ENCODE measurements at places on chromosomes 7 and 10.

GRCh38 chr7:142901426-142902259 is 16.1 kb upstream of the TRPV6 start:
- no peak for DNase-seq

DNA sequence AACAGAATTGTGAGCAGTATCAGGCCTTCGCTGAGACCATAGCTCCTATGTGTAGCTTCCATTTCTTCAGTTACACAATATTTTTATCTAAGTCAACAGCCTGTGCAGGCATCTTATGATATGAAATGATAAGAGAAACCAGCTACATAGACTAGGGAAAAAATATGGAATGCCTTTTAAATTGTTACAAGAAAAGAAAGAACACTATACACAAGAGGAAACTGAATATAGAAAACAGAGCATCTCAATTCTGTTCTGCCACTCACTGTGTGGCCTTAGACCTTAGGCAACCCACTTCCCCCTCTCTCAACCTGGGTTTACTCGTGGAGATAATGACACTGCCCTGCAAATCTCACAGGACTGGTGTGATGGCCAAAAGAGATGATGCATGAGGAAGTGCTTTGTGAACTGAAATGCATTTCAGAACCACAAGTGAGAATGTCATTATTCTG is 132.9 kb downstream of the LRRN3 start:
- DNase-seq = no peak

DNA sequence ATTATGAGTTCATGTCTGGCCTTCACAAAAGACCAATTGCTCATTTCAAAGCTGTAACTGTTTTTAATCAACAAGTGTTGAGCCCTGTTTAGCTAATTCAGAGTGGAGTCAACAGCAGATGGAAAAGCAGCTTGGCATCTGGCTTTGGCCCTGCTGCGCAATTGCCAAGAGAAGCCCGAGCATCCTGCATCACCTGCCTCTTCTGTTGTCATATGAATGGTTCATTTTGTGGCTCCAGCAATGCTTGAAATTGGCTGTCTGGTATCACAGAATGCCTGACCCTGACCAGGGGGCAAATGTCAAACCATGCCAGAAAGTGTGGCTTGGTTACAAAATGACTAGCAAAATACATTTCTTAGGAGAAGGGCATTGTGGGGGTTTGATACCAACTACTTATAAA is 296.5 kb upstream of the PHF14 start:
- DNase-seq = no peak

GRCh38 chr7:158957510-158957906 is 101.2 kb downstream of the DYNC2I1 start:
- DNase-seq = no peak

DNA sequence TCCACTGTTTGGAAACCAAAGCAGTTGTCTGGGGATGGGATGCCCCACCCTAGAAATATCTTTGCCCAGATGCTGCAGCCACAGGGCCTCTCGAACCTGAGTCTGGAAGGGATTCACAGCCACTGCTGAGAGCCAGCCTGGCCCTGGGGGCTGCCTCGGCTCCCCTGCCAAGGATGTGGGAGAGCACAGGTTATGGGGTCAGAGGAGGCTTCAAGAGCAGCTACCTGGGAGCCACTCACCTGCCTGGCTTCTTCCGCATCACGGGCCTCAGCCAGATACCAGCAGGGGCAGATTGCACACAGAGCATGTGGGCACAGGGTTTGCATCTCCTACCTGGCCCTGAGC is 5.4 kb upstream of the PWWP2B start:
- no peak for DNase-seq

- DNase-seq = no peak
Measured at GRCh38 chr10:59108886-59109288, 67.6 kb upstream of the PHYHIPL start.

- DNase-seq = no peak
Measured at GRCh38 chr7:142298627-142299026, 40.8 kb upstream of the PRSS58 start.

DNA sequence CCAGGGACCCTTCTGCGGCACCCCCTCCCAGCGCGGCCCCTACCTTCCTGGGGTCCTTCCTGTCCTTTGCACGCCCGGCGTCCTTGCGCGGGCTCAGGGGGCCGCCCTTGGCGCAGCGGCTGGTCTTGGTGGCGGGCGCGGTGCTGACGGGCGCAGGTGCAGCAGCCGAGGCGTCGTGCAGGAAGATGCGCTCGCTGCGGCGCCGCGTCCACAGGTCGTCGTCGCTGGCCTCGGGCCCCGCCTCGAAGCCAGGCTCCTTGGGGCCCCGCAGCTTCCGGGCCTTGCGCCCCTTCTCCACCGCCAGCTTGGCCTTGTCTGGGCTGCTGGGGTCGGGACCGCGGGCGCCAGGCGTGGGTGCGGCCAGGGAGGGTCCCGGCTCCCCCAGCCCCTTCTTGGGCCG is 49.8 kb downstream of the SLC29A4 start:
- DNase-seq = no peak

GRCh38 chr7:40884241-40884640 is 749.4 kb downstream of the SUGCT start:
- no peak for DNase-seq

GRCh38 chr7:38481401-38481800 is 149.8 kb downstream of the AMPH start:
- no peak for DNase-seq

GRCh38 chr10:27153845-27154193 is 365 bp downstream of the YME1L1 start:
- no peak for DNase-seq

GRCh38 chr10:133278577-133279265 is 2.1 kb upstream of the ADAM8 start:
- DNase-seq = no peak

DNA sequence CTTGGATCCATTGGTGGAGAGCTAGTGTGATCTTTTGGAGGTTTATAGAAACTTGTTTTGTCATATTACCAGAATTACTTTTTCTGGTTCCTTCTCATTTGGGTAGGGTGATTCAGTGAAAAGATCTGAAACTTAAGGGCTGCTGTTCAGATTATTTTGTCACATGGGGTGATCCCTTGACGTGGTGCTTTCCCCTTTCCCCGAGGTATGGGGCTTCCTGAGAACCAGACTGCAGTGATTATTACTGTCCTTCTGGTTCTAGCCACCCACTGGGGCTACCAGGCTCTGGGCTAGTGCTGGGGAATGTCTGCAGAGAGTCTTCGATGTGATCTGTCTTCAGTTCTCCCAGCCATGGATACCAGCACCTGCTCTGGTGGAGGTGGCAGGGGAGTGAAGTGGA is 1030.0 kb downstream of the GRM8 start:
- DNase-seq = no peak

GRCh38 chr7:16235147-16236114 is 185.9 kb downstream of the CRPPA start:
- no peak for DNase-seq

DNA sequence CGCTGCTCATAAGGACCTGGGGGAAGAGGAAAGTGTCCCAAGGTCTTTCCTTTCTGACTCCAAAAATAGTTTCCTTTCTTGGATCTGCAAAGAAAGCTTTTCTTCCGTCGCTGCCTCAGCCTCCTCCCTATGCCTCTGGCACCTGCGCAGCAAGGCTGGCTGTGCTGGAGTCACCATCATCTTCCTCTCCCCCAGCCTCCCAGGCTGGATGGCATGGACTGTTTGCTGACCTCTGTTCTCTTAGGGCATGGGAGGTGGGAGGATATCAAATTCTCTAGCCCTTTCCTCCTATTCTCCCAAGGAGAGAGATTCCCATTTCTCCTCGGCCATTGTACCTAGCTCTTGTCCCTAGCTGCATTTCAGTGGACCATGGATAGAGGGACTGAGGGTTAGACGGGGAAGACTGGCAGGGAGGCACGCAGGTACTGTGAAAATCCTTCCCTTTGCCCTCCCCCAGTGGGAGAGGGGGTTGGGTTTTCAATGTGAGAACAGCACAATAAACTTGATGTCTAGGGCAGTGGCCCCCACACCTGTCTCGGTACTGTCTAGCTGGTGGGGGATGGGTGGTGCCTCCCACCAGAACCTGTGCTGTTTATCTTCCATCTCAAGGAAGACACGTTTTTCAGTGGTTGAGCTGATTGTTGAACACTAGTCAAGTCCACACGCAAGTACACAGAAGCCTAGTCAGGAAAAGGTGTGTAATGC is 2.6 kb downstream of the PPP1R35 start:
- no peak for DNase-seq

GRCh38 chr7:50095634-50096033 is 2.6 kb upstream of the ZPBP start:
- no peak for DNase-seq

GRCh38 chr7:876972-877311 is 588 bp downstream of the GET4 start:
- DNase-seq = no peak

- no peak for DNase-seq
Measured at GRCh38 chr7:108603656-108604306, 34.1 kb downstream of the DNAJB9 start.

DNA sequence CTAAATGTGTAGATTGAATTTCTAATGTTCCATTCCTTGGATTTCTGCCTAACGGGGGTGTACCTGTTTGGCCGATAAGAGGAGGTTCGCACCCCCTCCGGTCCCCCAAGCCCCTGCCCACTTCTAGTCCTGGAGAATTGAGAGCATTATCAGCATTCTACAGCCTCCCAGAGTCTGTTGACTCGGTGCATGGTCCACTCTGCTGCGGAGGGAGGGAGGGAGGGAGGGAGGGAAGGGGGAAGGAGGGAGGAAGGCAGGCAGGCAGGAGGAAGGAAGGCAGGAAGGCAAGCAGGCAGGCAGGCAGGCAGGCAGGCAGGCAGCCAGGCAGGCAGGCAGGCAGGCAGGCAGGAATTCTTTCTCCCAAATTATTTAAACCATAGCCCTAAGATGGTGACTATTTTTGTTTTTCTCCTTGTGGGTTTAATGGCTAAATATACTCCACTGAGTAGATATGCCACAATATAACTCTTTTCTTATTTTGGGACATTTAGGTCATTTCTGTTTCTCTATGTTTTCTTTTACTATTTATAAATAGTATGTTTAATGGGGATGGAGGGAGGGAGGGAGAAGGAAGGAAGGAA is 69.5 kb upstream of the CHST15 start:
- DNase-seq = no peak
